ENCODE measurements at places on chromosomes 12 and 14.

GRCh38 chr12:110355073-110355472 is 48.4 kb downstream of the ANAPC7 start:
- no peak for DNase-seq

DNA sequence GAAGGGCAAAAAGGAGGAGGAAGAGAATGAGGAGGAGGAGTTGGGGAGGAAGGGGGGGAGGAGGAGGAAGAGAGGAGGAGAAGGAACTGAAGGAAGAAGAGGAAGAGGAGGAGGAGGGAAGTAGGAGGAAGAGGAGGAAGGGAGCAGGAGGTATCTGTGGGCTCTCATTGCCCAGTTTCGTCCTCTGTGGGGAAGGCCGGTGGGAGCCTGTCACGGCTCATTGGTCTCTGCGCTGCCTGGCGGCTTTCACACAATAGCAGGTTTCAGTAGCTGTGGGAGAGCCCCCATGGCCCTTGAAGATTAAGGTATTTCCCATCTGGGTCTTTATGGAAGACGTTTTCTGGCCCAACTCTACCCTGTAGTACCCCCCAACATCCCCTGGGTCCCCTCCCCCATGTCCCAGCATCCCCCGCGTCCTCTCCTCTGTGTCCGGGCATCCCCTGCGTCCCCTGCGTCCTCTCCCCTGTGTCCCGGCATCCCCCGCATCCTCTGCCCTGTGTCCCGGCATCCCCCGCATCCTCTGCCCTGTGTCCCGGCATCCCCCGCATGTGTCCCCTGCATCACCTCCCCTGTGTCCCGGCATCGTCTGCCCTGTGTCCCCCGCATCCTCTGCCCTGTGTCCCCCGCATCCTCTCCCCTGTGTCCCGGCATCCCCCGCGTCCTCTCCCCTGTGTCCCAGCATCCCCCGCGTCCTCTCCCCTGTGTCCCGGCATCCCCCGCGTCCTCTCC is 278.2 kb upstream of the SFSWAP start:
- no peak for DNase-seq

GRCh38 chr12:79685068-79685467 is 5.7 kb downstream of the PAWR start:
- DNase-seq, result no peak

- DNase-seq, result no peak
Measured at GRCh38 chr12:65557438-65558181, 266.7 kb upstream of the HMGA2 start.

DNA sequence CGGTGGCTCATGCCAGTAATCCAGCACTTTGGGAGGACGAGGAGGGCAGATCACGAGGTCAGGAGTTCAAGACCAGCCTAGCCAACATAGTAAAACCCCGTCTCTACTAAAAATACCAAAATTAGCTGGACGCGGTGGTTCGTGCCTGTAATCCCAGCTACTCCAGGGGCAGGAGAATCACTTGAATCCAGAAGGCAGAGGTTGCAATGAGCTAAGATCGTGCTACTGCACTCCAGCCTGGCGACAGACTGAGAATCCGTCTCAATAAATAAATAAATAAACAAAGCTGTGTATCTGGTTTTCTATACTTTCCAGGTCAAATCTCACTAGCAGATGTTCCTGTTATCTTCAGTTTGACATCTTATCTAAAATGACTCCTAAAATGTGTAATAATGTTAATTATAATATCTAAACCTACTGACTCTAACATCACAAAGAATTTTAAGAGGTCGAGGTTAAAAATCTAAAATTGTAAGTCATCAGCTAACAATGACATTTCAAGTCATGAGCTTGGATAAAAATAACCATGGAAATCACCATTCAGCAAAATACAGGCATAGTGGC is 2.4 kb upstream of the SRP54 start:
- no peak for DNase-seq

DNA sequence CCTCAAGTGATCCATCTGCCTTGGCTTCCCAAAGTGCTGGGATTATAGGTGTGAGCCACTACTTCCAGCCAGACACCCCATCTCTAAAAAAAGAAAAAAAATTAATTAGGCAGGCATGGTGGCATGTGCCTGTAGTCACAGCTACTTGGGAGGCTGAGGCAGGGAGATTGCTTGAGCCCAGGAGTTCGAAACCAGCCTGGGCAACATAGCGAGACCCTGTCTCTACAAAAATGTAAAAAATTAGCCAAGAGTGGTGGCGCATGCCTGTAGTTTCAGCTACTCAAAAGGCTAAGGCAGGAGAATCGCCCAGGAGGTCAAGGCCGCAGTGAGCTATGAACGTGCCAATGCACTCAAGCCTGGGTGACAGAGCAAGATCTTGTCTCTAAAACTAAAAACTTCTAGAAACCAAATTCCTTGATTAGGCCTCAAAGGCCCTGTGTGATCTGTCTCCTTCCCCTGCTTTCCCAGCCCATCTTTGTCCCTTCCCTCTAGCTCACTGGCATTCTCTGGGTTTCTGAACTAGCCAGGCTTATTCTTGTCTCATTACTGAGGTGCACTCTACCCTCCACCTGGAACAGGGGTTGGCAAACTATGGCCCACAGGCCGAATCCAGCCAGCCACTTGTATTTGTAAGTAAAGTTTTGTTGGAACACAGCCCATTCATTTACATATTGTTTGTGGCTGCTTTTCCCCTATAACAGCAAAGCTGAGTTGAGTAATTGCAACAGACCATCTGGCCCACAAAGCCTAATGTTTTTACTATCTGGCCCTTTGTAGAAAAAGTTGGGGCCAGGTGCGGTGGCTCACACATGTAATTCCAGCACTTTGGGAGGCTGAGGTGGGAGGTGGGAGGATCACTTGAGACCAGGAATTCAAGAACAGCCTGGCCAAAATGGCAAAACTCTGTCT is 17.2 kb upstream of the TPCN1 start:
- DNase-seq, result no peak

All from stimulated activated CD4-positive, alpha-beta T cell treated with anti-CD3 and anti-CD28 coated beads, Interleukin-1b, Interleukin-23, amount 100 ng/mL, for 1 hour (primary cell).